NCI-H146 (cell line): ENCODE measurements at places on chromosomes 4 and X.
A peak's percentile ranks its signal among the peaks of the same experiment; 100 is the strongest.

GRCh38 chrX:150362599-150363481 is at the start of gene MAMLD1:
TSS of gene MAMLD1 (plus strand) at chrX:150363317. CDS start at chrX:150445517, 82,200 bp downstream.
- DNase-seq = no peak

GRCh38 chr4:104073229-104073628 is 353.4 kb upstream of the TACR3 start:
- DNase-seq = no peak

- no peak for DNase-seq
Observed at GRCh38 chr4:128450326-128451120, 162.9 kb upstream of the PGRMC2 start.

DNA sequence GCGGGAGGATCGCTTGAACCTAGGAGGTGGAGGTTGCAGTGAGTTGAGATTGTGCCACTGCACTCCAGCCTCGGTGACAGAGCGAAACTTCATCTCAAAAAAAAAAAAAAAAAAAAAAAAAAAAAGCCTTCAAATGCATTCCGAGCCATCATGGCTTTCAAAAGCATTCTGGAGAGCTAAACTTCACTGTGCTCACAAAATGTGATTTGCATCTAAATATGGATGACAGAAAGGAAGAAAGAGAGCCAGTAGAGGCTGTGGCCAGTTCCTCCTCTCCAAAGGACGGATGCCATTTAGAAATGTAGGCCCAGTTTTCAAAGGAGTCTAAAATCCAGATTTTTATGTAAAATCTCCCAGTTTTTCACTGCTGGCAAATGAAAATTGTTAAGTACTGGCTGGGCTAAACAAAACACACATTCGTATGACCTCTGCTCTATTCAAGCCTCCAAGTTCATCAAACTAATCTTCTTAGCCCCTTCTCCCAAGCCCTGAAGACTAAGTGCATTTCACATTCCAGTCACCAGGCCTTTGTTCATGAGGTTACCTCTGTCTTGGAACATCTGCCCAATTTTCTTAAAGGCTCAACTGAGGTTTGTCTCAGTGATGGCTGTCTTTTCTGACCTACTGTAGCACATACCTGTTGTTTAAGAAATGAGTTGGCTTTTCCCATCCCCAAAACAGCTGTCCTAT is 22.0 kb downstream of the SLC25A43 start:
- DNase-seq = no peak

GRCh38 chr4:109078724-109079123 is 223.7 kb downstream of the COL25A1 start:
- no peak for DNase-seq

DNA sequence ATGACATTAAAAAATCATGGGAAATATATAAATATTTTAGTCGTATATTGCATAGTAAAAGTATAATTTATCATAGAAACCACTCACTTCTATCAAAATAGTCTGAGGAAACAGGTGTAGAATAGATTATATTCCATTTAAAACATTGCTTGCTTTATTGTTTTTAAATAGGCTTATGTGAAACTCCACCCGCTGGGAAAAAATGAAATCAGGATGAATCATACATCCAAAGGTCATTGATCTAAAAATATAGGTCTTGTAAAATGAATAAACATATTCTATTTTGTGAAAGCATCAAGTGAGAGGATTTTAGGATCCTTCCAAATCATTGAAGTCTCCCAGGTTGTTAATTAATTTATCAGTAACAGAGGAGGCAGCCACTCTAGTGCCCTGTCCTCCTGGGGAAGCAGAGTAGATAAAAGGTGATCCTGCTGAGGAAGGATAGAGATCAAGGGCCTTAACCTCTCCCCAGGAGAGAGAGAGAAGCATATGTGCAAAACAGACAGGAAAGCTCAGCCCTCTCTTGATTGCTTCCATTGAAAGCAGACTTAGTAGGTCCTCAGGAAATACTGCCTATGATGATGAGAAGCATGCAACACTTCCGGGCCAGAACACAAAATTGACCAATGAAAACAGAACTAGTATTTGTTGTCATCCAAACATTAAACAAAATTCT is 96.8 kb upstream of the MAP9 start:
- no peak for DNase-seq

DNA sequence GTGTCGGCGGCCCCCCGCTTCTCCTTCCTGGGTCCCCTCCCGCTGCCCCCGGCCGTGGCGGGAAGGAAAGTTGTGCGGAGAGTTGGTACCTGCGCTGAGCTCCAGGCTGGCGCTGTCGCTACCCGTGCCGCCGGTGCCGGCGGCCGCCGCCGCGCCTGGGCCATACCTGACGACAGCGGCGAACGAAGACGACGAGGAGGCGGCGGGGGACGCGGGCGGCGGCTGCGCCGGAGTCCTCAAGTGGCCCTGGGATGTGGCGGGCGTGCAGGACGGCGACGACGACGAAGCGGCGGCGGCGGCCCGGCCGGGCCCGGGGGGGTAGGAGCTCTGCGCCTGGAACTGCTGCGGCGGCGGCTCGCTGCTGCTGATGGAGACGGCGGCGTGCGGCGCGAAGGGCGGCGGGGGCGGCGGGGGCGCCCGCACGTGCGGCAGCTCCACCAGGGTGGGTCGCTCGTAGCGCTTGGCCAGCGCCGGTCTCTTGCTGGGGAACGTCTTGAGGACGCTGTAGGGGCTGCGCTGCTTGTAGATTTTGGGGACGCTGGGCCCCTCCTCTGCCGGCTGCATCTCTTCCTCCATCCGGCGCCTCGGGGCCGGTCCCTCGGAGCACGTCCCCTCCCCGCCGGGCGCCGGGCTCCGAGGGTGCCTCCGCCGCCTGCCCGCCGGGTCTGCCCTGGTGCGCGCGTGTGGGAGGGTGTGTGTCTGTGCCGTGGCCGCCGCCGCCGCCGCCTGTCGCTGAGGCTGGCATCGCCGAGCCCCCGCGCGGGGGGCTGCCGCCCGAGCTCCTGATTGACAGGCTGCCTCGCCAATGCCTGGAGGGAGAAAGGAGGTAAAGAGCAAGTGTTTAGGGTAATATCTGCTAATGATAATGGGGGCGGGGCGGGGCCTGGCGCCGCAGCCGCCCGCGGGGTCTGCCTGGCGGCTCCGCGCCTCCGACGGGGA is 618 bp downstream of the BEND4 start:
- DNase-seq = peak; percentile 42

GRCh38 chr4:79211490-79211889 is 114.4 kb downstream of the NAA11 start:
- DNase-seq = peak; percentile 66

DNA sequence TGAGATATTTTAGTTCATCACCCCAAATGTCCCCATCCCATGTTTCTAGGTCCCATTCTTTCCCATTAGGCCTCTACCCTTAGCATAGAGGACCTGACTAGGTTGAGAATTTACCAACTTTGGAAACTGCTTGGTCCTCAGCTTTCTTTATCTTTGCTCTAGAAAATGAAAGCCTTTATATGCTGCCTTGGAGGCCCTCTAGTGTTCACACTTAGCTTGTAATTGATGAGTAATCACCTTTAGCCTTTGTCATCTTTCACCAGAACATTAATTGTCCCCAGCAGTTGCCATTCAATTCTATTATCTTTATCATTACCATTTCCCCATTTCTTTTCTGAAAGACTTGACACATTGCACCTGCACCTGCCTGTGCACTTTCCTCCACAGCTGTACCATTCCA is 589.2 kb upstream of the NR3C2 start:
- DNase-seq = no peak

GRCh38 chr4:89563431-89563830 is 255.8 kb upstream of the GPRIN3 start:
- DNase-seq = no peak

GRCh38 chr4:244471-244870 is 60.8 kb downstream of the ZNF732 start:
- DNase-seq = peak; percentile 42

DNA sequence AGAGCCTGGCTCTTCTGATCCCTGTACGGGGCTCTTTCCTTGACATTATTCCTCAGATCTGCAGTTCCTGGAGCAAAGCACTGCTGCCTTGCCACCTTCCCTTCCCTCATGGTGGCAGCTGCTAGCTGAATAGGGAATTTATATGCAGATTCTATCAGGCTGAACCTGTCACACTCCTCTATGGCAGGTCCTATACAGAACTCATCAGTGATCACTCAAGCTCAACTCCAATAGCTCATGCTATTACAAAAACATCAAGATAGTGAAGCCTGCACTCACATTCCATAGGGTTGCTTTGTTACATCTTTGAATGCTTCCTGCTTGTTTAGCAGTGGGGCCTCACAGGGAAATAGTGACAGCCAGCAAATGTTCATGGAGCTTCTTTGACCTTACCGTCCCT is 71.7 kb downstream of the SLC2A9 start:
- DNase-seq = peak; percentile 17

DNA sequence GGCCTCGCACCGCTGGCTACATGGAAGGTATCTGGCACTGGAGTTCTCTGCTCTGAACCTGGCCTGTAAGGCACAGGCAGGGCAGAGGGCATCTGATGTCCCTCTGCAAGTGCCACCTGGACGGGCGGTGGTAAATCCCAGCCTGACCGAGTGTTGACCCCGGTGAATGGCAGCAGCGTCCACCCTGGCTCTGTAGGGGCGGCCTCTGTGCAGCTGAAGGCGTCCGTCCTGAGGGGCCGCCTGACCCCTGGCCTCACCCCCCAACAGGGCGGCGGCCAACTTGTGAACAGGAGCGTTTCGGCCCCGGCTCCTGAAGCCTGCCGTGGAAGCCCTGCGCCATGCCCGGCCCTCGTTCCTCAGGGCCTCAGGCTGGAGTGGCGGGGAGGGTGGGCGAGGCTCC is 51.4 kb downstream of the CPZ start:
- no peak for DNase-seq

DNA sequence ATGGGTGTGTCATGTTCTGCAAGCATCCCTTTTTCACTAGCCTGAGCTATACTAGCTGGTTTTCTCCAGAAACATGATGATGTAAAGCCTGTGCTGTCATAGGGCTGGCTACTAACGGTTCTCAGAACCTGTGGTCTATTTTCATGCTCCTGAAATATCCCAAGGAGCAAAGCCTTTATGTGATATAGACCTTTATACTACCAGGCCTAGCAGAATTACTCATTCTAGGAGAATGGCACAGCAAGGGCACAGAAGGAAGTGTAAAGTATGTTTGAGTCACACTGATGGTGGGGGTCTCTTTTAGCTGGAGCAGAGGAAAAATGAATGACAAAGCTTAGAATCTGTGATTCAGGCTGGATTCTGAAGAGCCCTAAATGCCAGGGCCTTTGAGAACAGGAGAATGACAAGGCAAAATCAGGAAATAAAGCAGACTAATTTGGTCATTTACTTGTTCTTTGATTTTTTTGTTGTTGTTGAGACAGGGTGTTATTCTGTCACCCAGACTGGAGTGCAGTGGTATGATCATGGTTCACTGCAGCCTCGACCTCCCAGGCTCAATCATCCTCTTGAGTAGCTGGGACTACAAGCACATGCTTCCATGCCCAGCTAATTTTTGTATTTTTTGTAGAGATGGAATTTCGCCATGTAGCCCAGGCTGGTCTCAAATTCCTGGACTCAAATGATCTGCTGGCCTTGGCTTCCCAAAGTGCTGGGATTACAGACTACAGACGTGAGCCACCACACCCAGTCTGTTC is 11.8 kb downstream of the TCEAL1 start:
- DNase-seq = no peak

GRCh38 chrX:134024686-134025377 is 39.4 kb upstream of the GPC3 start:
- no peak for DNase-seq

- DNase-seq = peak; percentile 25
Observed at GRCh38 chrX:20265726-20266681, 705 bp downstream of the RPS6KA3 start.

- DNase-seq = no peak
Observed at GRCh38 chr4:158020176-158020575, 152.6 kb downstream of the GASK1B start.

GRCh38 chr4:87530868-87531267 is 1.7 kb upstream of the SPARCL1 start:
- DNase-seq = no peak

DNA sequence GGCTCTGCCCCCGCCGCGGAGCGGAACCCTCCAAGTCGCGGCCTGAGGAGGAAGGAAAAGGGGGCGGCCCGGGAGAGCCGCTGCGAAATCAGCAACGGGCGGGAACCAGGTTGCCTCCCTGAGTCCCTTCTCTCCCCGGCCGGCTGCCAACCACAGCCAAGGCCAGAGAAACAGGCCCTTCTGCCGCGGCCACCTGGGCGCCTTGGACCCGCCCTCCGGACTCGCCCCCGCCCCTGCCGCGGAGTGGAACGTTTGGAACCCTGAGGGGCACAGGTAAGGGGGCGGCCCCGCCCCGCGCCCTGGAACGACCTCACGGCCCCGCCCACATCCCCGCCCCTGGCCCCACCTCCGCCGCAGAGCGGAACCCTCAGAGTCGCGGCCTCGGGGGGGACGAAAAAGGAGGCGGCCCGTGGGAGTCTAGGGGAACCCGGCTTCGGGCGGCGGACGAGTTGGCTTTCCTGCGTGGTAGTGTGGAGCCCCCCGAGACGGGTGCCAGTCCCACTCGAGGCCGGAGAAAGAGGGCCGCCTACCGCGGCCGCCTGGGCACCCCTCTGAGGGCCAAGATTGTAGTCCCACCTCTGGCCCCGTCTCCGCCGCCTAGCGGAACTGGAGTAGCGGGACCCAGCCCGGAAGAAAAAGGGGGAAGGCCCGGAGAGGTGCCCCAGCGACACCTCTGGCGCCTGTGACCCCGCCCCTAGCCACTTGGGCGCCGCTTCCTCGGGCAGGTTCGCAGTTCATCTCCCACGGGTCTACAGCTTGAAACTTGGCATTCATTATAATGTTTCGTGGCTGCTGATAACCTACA is 669 bp upstream of the PHKA2 start:
- DNase-seq = peak; percentile 85

- DNase-seq = no peak
Observed at GRCh38 chrX:55522596-55523276, 33.1 kb upstream of the USP51 start.

- no peak for DNase-seq
Observed at GRCh38 chrX:20596856-20597255, 330.1 kb upstream of the RPS6KA3 start.

DNA sequence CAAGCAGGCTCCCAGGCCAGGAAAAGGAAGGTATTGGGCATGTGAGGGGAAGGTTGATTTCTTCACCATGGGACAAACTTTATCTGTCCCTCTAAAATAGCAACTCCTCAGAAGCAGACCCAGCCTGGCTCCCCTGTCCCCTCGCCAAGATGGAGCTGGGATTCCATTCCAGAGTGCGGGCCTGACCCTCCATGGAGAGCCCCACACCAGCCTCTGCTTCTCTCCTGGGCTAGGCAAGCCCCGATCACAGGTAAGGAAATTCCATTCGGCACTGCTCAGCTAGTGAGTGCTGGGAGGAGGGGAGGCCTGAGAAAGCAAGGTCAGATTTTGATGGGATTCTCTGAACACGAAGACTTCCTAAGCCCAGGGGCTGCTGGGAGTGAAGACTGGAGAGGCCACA is 98.4 kb downstream of the EFNB1 start:
- no peak for DNase-seq

- no peak for DNase-seq
Observed at GRCh38 chr4:3864742-3865721, 98.8 kb downstream of the ADRA2C start.

DNA sequence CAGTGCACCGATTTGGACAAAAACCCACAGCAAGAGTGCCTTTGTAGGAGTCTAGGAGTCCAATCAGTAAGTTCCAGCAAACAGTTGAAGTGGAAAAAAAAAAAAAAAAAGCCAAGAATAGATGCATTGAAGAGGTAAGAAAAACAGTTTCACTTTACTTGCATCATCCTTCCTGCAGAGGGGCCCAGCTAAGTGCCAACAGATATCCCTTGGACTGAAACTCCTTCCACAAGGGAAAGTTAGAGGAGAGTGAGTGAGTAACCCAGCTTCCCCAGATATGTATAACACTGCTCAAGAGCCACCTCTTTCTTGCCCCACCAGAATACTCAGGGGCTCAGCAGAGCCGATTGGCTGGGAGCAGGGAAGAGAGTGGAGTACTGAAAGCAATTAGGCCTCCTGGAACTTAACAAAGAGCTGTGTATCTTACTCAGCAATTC is 617.7 kb upstream of the SMIM31 start:
- no peak for DNase-seq

GRCh38 chr4:55118397-55118796 is 7.0 kb downstream of the KDR start:
- DNase-seq = no peak
